ENCODE measurements at places on chromosomes 5 and 9.

DNA sequence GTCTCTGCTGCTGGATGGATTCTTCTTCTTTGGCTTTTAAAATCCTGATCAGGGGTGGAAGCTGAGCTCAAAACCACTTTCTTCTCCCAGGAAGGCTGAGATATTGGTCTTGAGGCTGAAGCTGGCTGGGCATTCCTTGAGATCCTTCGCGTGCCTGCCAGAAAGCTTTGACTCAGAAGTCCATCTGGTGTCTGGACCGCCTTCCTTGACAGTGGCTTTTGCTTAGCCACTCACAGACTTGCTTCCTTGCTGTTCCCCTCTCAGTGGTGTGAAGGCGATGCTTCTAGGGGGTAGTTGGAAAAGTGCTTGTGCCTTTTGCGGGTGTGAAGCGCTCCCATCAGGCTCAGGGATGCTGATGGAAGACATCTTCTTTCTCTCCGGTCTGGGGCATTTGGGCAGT, 45.9 kb downstream of the RGS3 start:
- DNase-seq: no peak

DNA sequence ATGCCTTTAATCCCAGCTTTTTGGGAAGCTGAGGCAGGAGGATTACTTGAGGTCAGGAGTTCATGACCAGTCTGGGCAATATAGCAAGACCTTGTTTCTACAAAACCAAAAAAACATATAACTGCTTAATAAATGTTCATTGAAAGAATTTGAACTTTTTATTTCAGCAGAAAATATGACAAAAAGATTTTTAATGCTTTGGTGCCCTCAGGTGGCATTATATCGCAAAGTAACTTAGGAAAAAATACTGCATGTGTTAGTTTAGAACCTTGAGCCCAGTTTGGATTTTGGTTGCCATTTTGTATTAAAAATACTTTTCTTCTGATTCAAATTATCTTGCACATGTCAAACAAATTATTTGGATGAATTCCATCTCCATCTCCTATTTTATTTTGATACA, 103.2 kb downstream of the GPBP1 start:
- DNase-seq: no peak

DNA sequence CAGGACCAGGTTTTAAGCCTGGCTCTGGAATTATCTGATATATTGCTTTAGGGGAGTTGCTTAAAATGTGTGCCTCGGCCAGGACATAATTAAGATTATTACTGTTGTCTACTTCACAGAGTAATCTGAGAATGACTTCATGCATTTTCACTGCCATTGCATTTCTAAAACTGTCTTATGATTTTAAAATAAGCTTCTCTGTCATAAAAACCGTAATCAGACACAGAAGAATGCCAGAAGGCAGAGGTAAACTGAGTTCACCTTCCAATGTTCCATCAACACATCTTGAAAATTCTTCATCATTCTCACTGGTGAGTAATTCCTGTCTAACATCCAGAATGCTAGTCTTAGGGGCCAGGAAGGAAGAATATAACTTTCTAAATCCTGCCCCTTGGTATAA, 47.1 kb downstream of the ISOC1 start:
- DNase-seq: no peak

GRCh38 chr5:6188344-6188743, 190.0 kb downstream of the MED10 start:
- peak; percentile 73 for DNase-seq

DNA sequence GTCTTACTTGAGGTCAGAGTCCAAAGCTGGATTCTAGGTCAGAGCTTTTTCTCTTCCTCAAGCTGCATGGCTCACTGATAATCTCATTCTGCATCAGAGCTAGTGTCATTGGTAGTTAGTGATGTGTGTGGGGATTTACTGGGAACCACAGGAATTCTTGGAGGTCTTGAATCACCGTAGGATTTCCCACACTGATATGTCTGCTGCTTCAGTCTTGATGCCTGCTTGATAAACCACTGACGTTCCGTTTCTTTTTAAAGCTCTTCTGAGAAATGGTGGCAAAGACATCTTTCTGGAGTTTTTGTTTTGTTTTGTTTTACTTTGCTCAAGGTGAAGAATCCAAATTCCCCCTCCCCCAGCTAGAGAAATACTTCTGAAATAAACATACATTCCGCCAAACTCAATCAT, 1.2 kb upstream of the GARIN3 start:
- DNase-seq: no peak

DNA sequence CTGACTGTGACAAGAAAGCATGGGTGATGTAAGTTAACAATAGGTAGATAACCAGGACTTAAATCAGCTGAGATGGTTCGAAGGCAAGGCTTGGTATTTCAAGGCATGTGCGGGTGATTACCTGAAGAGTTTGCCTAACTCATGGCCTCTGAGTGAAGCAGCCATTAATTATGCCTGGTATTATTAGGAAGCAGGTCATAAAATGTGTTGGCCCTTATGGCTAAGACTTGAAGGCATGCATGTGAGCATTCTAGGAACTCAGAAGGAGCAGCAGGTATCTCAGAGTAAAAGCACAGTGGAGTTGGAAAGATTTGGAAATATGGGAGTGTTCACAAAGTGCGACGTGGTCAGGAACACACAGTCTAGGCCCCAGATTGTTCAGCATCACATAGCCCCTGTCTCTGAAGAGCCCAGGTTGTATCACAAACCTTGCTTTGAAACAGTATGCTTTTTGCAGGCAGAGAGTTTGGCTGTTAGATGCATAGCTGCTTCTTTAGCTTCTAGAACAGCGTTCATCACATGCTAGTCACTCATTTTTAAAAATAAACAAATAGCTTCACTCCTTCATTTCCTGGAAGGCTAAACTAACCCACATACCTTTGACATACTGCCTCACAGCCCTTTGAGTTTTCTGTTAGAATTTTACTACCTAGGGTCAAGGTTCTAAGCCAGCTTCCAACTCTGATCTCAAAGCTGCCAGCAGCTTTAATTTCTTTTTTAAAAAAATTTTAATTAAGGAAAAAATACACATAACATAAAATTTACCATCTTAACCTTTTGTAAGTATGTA, 2.1 kb downstream of the HEXB start:
- no peak for DNase-seq

- no peak for DNase-seq
Measured at GRCh38 chr5:99795031-99795430, 740.1 kb upstream of the FAM174A start.

DNA sequence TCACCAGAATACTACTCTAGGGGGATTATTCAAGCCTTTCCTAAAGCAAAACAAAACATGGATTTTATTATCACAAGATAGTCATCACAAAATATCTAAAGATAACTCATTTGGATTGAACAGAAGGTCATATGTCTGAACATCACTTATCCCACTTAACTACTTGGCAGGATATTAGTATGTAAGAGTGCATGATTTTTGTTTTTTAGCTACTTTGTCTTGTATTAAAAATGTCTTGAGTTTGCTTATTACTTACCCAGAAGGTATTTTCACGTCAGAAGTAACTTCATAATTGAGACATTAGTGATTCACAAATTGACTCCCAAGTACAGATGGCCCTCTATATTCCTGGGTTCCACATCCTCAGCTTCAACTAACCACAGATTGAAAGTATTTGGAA, 113.8 kb downstream of the TLE4 start:
- DNase-seq: no peak

GRCh38 chr9:98610211-98610610, 98.5 kb downstream of the GABBR2 start:
- no peak for DNase-seq

- DNase-seq: peak; percentile 41
Measured at GRCh38 chr5:93594591-93595419, 11.8 kb downstream of the NR2F1 start.

GRCh38 chr5:173925449-173926071, 37.4 kb downstream of the CPEB4 start:
- DNase-seq: peak; percentile 32

GRCh38 chr5:116386633-116387032, 188.0 kb downstream of the SEMA6A start:
- no peak for DNase-seq

DNA sequence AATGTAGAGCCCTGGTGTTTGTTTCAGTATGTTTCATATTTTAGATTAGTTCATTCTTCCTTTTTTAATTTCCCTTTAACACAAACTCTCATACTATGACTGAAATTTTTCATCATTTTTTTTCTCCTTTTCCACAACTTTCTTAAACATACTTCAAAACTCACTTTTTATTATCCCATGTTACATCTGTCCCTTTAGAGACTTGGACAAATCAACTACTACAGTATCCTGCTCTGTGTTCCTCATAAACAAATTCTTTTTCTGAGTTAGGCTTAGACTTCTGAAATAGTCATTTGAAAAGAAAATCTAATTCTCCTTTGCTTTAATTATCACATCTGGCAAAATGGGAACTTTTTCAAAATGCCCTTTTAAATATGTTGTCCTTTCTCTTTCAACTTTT, 15.3 kb downstream of the MATR3 start:
- DNase-seq: no peak

- no peak for DNase-seq
Measured at GRCh38 chr9:108776920-108777639, 78.7 kb downstream of the ACTL7B start.

DNA sequence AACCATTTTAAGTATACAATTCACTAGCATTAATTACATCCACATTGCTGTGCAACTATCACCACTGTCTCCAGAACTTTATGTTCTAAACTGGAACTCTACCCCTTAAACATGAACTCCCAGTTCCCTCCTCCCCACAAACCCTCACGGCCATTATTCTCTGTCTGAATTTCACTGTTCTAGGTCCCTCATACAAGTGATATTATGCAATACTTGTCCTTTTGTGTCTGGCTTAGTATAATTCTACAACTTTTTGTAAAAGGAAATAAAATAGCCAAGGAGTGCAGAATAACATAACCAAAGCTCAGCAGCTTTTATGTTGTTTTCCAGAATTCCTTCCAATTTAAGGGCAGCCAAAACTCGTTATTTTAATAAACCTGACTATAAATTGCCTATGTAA, 53.2 kb downstream of the NAA35 start:
- no peak for DNase-seq

DNA sequence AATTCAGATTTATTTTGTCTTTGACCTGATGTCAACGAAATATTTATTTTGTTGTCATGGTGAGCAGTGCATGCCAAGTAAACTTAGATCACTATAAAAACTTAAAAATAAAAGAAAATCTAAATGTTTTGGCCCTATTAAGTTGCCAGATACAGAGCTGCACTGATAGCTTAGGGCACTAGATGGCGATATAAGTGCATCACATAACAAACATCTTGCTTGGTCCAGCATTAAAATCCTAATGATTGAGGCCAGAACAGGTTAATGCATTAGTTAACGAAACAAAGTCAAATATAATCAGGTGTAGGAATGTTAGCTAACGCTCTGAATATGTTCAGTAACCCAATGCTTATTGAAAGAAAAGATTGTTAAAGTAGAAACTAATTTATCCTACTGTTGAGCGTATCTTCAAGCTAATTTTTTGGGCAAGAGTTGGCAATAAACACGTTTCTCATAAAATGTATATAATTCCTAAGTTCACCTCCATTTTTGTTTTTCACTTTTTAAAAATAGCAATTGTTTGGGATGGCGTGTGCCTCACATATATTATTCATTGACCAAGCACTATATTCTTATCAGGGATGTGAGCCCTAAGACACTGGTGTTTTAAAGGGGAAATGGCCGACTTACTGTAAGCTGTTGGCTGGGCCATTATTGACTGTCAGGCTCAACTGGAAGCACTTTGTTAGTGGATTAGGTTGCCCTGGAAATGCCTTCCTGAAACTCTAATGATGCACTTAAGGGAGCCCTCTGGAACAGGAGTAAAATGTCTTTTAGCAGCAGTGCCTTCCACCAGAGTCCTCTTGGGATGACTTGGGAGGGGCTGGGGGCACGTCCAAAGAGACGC, 33.3 kb downstream of the KCTD16 start:
- peak; percentile 34 for DNase-seq

DNA sequence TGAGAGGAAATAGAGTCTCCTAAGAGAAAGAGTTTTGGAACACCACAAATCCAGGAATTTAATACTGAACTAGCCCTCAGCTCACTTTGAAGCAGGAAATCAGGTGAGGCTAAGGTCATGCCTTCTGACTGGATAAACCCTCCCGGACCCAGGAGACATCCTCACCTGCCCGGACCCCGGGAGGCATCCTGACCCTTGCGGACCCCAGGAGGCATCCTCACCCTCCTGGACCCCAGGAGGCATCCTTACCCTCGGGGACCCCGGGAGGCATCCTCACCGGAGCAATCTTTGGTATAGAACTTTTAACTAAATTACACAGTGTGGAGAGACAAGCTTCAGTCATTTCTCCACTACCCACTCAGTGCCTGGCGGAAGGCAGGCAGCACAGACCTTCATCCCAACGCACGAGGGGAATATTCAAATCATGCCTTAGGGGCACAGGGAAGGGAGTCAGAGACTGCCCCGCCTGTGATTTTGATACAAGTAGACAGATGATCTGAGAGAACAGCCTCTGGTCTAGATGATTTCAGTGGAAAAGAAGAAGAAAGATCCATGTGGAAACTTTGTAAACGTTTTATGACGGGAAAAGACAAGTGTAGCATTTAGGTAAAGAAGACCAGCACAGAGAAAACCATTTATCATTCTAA, 21.3 kb downstream of the STXBP1 start:
- no peak for DNase-seq

DNA sequence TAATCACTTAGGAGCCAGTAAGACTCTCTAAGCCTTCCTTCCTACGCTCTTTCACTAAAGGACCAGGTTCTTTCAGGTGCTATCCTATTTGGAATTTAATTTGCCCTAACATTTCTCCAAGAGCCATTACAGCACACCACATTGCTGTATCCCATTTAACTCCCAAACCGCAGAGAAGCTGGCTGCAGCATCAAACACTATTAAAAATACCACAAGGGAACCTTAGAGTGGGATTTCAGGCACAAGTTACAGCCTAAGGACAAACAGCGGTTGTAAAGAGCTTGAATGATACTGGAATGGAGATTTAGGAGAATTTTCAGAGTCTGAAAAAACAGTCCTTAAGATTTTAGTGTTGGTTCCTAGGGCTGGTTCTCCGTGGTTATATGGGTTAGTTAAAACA, 566.4 kb downstream of the RAB3C start:
- no peak for DNase-seq

- no peak for DNase-seq
Measured at GRCh38 chr5:156595132-156595787, 254.8 kb upstream of the PPP1R2B start.

GRCh38 chr9:71820403-71820921, 52.1 kb upstream of the CEMIP2 start:
- no peak for DNase-seq

GRCh38 chr5:114265432-114266060, 96.3 kb upstream of the KCNN2 start:
- DNase-seq: no peak

DNA sequence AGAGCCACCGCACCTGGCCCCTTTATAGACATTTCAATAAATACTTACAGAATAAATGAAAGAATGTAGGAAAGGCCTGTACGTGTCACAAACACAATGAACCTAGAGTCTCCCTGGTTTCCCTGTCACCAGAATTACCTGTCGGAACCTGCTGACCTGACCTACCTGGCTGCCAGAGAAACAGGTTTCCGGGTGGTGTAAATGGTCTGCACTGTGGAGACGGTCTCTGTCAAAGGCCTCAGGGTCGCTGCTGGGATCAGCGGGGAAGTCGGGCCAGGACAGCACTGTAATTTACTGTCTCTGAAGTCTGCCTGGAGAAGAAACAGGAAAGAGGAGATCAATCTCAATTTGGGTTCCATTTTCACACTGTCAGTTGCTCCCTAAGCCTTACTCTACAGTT, 9.3 kb upstream of the FRRS1L start:
- no peak for DNase-seq

All from GM13976 (cell line).